ENCODE measurements at places on chromosomes 7 and 10.

DNA sequence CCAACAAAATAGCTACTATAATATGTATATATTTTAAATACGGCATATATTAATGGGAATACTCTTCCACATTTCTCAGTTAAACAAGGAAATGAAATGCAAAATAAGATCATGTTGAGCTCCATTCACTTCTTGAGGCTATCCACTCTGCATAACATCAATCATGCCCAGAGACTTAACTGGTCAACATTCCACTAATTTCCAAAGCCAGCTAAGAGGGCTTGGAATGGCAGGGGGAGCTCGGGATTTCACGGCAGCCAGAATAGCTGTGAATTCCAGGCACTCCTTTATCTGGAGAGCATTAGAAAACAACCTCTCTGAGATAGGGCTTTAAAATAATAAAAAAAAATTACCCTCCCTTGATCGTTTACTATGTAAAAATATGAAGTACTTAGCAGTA is 194.9 kb upstream of the CDCA7L start:
- no peak for DNase-seq

- DNase-seq: no peak
These were observed 672.7 kb upstream of the FOXK1 start for GRCh38 chr7:4009211-4010060.

- DNase-seq: no peak
These were observed 47.0 kb upstream of the ZNF107 start for GRCh38 chr7:64618785-64619456.

DNA sequence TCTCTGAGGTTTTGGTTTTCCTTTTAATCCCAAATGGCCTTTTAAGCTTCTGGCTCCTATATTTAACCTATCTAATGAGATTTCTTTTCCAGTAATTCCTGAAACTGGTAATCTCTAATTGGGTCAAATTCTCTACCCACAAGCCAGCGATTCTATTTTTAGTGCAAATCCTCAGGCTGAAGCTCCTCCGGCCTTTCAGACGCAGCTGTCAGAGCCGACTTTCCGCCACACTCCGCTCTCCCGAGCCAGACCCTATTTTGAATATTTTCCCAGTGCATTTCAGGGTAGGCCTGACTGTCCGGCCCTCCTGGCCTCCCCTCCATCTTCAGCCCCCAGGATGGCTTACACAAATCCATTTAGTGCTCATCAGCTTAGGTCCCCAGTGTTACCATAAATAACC is 9.7 kb upstream of the ADCY1 start:
- no peak for DNase-seq

DNA sequence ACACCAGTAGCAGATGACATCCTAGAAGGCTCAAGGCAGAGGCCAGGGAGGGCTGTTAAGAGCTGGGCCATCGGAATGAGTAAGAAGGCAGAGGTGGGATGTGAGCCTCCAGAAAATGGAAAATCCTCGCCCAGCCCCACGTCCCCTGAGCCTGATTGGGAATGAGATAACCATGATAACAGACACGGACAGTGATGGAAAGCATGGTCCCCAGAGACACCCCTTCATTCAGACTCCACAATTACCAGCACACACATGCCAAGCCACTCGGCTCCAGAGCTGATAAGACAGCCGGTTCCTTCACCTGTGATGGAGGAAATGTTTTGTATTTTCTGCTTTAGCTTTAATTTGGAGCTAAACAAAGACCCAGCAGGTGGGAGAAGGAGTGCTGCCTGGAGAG is 106.0 kb downstream of the GRID1 start:
- no peak for DNase-seq

GRCh38 chr10:5508161-5508604 is 8.8 kb upstream of the CALML5 start:
- DNase-seq: no peak

- DNase-seq: no peak
These were observed 43.0 kb downstream of the ZMYND11 start for GRCh38 chr10:178208-178607.

- no peak for DNase-seq
These were observed 732.1 kb upstream of the POT1 start for GRCh38 chr7:125661677-125662076.

DNA sequence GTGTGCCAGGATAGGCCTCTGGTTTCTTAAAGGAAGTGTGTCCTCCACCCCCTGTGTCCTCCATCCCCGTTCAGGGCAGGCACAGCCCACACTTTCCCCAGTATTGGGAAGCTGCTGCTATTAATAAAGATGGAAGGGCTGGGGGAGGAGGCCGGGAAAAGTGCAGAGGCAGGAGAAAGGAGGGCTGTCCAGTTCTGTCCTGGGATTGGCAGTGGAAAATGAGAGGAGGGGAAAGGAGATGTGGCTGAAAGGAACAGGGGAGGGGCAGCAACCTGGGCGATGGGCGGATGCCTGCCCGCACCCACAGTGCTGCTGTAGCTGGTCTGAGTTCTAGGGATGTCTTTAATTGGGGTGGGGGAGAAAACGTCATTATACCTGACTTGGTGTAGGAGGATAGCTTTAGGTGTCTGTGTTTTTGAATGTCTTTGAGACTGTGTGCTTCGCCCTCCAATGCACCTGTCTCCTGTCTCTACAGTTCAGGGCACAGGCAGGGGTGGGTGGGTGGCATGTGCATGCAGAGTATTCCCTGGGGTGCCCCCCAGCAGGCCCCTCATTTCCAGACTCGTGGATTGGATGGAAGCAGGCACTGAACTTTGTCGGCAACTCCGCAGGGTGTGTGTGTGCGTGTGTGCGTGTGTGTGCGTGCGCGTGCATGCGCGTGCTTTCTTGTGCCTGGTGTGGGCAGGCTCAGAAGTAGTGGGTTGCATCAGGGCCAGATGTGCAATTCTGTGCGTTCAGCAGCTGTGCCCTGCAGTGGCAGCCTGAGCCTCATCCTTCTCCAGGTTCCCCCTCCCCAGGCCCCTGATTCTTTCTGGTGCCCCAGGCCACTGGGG is 2.5 kb downstream of the TRIM8 start:
- no peak for DNase-seq

- no peak for DNase-seq
These were observed 166.0 kb downstream of the FANK1 start for GRCh38 chr10:126062131-126063032.

GRCh38 chr10:97924678-97925077 is 75.0 kb downstream of the GOLGA7B start:
- no peak for DNase-seq

All from esophagus muscularis mucosa (tissue), 4 donors.